Activated gamma-delta T cell (primary cell): ENCODE measurements at places on chromosomes 11 and 22.

DNA sequence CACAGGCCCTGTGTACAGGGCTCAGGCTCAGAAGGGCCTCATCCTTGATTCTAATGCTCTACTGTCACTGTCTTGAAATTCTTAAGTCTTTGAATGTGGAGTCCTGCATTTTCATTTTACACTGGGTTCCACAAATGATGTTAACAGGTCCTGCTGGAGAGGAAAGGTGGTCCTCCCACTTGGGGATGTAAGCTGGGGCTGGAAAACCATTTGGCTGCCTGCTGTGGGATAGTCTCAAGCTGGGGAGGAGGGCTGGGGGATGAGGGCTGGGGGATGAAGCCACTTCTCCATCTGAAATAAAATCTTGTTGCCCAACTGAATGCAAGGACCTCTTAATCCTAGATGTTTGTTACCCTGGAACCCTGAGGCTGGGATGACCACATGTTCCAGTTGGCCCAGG, 423.0 kb downstream of the TENM4 start:
- no peak for DNase-seq

DNA sequence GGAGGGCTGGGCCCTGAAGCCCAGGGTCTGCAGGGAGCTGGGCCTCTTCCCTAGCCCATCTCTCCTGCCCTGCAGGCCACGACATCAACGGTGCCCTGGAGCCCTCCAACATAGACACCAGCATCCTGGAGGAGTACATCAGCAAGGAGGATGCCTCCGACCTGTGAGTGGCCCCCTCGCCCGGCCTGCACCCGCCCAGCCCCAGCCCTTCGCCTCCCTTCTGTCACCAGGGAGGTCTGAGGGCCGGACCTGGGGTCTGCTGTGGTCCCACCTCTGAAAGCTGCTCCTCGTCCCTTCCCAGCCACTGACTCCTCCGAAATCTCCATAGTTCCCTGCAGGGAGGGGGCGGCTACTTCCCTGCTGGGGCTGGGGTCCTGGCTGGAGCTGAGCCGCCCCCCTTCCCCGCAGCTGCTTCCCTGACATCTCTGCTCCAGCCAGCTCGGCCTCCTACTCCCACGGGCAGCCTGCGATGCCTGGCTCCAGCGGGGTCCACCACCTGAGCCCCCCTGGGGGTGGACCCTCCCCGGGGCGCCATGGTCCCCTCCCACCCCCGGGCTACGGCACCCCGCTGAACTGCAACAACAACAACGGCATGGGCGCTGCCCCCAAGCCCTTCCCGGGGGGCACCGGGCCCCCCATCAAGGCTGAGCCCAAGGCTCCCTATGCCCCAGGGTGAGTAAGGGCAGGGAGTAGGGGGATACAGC, 13.3 kb downstream of the MYRF start:
- DNase-seq: no peak

DNA sequence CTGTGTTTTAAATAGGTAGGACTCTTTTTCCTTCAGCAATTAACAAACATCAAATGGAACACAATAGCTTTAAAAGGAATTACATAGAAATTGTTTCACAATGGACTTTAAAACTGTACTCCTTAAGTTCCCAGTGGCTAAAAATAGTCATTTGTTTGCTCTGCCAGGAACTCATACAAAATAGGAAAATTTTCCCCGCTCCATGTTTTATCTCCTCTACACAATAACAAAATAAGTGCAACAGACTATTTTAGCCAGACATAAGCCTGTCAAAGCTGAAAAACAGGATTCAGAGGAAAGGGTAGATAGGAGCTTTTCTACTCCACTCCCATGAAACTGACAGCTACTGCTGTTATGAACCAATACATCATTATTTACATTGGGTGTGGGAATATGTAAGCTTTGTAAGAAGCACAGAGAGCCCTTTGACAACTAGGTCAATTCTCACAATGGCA, 90.1 kb downstream of the STK33 start:
- no peak for DNase-seq

DNA sequence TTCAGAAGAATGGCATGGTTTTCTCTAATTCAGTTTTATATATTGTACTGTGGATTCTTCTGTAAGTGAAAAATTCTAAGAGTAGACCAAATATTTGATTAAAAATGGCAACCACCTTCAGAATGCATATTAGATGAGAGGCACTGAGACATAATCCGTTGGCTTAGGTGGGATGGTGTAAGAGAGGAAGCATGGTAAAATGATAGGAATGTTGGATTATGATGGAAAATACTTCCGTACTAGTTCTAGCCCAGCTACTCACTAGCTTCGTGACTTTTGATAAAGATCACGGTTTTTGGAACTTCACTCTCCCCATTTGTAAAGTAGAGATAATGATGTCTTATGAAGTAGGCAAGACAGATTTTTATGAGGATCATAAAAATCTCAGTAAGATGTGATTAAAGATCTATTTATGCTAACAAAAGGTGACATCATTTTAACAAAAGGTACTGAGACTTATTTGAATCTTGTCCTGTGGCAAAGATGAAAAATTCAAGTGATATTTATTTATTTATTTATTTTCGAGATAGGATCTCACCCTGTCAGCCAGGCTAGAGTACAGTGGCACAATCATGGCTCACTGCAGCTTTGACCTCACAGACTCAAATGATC, 37.5 kb downstream of the UVRAG start:
- DNase-seq: no peak

GRCh38 chr11:34407121-34407813, 31.5 kb upstream of the CAT start:
- no peak for DNase-seq
